LNCaP clone FGC (cell line): ENCODE measurements at places on chromosomes 4 and X.

DNA sequence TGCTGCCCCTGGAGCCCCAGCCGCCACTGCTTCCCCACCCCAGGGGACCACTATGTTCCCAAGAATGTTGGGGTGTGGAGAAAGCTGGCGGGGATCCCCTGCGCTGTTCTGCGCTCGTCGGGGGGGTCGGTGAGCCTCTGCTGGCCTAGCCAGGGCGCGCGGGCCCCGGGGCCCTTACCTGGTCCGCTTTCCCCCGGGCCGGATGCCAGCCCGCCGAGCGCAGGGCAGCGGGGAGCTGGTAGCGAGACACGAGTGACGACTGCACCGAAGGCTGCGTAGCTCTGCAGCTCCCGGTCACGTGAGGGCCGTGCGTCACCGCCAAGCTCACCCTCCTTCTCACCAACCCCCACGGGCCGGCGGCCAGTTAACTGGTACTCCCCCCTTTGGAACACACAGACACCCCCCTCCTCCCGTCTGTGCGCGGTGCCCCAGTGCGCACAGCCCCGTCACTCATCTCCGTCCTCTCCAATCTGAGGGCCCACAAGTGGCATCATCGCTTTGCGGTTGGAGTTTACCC is at the start of gene BEX1:
Gene BEX1, minus strand, starts transcription at position 254 of the 517 bp plus-strand sequence. CDS start 897 bp downstream, outside the sequence.
- no peak for DNase-seq

GRCh38 chr4:10056334-10057022 is 35.2 kb upstream of the SLC2A9 start:
- DNase-seq = no peak

GRCh38 chr4:189547559-189547958 is 393.1 kb upstream of the FRG1 start:
- DNase-seq = no peak

DNA sequence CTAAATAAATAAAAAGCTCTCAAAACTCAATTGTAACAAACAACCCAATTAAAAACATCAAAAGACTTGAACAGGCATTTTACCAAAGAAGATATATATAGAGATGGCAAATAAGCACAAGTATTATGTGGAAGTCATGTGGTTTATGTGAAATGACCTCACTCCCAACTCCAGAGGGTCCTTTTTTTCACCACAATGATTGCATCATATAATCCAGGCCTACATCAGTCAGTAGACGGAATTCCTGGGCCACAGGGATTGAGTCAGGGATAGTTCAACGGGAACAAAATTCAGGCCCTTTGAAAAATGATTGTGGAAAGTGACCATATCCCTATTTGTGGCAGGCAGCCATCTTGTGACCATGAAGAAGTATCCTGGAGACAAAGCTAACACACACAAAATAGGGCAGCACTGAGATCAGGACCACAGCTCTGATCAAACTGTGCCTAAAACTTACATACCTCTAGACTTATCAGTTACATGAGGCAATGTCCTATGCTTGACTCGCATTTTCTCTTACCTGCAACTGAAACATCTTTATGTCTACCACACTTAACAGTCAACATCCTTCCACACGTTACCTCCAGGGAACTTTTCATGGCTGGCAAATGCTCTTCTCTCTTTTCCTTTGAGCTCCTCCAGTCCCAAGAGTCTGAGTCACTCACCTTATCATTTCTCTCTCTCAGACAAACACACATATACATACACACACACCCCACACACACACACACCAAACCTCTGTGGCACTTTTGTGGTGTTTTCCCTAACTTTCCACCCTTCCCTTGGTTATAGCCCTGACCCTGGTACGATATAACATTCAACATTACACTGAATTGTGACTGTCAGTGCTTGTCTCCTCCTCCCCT is 113.5 kb downstream of the PHF8 start:
- no peak for DNase-seq

GRCh38 chrX:112233164-112233563 is 150.6 kb upstream of the TRPC5 start:
- DNase-seq = no peak

DNA sequence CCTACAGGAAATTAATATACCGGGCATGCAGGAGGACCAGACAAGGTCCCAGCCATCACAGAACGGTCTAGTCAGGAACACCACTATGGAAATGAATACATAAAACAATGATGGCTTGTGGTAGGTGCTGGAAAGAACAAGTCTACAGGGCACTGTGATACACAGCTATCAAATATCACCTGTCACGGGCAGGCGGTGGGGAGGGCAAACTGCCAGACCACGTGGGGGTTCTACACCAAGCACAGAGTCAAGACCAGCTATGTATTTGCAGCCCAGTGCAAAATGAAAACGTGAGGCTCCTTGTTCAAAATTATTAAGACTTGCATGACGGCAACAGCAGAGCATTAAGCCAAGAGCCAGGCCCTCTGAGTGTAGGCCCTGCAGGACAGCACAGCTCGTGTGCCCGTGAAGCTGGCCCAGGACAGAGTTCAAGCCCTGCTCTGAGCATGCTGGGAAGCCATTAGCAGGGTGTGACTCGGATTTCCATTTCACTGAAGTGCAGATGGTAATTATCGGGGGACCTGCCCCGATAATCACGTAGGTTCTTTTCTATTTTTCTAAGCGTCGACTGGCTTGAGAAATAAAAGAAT is 83.6 kb downstream of the JAKMIP1 start:
- DNase-seq = no peak

DNA sequence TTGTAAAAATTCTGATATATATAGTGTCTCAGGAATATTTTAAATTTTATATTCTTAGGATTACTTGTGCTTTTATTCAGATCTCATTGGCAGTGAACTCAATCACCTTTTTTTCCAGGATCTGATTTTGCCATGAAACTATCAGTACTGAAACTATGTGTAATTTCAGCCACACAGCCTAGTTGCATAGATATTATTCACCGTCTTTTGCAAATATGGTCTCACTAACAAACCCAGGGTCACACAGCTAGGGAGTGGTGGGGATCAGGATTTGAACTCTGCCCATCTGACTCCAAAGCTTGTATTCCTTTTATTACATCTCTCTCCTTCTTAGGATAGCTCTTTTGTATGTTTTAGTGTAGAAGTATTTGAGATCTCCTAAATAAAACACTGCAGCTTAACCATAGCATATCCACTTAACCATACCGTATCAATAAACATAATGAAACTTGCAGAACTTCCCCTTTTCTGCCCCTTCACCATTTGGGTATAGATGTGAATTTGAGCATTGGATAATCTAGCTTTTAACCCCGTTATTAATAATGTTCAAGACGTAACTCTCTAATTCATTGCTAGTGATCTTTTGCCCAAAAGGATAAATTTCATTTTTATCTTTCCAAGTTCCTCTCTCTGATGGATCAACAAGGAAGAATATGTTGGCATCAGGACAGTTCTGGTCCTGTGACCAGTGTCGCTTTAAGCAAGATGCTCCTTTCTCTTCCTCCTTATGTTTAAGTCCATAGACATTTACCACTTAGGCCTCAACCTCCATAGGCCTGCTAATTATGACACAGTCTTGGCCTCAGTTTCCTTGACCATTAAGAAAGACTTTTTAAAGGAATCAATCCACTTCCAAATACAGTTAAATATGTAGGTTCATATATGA is 74.6 kb downstream of the RAPGEF2 start:
- no peak for DNase-seq

- no peak for DNase-seq
Measured at GRCh38 chrX:103614999-103615398, 7.2 kb downstream of the TCEAL3 start.

GRCh38 chr4:174540175-174540574 is 17.9 kb upstream of the HPGD start:
- no peak for DNase-seq

DNA sequence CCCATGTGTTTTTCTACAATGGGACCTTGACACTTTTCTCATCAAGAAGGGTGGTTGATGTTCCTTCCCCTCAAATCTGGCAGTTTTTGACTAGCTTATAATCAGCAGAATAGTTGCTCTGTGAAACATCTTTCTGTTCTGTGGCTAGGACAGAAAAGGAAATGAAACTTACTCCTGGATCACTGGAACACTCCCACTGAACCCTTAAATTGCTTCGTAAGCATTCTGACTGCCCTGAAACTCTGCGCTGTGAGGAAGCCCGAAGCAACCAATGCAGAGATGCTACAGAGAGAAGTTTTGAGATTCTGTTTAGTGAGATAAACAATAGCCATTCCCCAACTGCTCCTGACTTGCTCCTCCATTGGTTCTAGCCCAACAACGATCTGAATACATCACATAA is 602.2 kb downstream of the CENPC start:
- no peak for DNase-seq

- no peak for DNase-seq
Measured at GRCh38 chrX:52811065-52811625, at the start of gene XAGE5. Gene XAGE5, plus strand, starts transcription at chrX:52811287. Its CDS starts 1,280 bp downstream, at chrX:52812567.

DNA sequence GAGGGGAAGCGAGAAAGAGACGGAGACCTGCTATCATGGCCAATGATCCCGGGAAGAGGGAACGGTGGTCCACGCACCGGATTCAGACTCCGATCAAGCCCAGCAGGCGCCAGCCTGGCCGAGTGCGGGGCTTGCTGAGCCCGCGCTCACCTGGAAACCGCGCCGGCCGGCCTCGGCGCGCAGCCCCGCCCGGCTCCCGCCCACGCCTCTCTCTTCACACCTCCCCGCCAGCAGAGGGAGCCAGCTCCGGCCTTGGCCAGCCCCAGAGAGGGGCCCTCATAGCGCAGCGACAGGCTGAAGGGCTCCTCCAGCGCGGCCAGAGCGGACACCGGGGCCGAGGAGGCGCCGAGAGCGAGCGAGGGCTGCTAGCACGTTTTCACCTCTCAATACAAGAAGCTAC is 36.8 kb upstream of the SPANXN2 start:
- DNase-seq = no peak

DNA sequence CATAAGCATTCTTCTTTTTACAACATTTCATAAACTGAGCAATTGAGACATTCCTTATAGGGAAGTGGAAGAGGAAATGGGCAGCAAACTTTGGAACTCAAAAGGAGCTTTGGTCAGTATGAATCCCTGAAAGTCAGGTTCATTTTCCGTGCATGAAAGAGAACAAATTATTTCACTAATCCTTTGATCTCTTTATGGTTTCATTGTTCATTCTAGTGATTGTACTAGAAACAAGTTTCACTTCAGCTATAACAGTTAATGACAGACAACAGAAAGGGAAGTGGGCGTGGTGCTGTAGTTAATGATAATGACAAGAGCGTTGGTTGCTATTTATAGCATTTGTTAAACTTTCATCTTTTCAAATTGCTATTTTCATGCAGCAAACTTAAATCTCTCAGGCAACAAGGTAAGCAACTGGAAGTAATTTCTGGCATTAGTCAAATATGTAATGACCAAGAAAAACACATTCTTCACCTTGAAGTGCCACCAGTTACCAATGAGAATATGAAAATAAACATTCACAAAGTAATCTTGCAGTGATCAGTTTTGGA is 98.4 kb downstream of the AREG start:
- DNase-seq = no peak

- DNase-seq = no peak
Measured at GRCh38 chr4:1318046-1318375, 28.3 kb downstream of the MAEA start.

- no peak for DNase-seq
Measured at GRCh38 chrX:78330540-78330939, 3.1 kb upstream of the CYSLTR1 start.

DNA sequence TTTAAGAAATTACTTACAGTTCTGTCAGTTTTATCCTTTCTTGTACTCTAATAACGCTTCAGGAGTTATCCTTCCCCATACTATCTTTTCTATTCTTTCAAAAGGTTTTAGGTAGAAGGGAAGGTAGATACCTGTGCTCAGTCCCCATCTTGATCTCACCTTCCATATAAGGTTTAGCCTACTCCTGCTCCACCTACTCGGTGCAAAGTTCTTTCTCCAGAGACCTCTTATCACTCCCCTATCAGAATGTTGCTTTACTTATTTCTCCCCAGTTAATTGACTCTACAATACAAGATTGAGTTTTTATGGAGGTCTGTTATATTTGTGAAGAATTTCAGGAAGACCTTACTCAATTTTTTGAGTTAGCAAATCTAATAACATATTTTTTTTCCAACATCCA is 33.9 kb downstream of the SPRY1 start:
- no peak for DNase-seq

- DNase-seq = no peak
Measured at GRCh38 chrX:65266482-65266881, 268.1 kb downstream of the LAS1L start.

DNA sequence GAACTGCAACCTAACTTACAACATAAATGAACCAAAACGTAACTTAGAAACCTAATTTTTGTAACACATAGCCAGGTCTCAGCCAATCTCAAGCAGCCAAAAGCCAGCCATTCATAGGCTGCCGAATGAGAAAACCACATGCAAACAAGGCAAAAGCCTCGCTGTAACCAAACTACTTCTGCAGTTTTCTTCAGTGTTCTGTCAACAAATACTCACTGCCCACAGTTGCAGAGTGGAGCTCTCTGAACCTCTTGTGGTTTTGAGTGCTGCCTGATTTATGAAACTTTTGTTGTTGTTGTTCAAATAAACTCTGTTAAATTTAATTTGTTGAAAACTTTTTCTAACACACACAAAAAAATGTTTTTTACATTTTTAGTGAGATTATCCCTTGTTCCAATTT is 251.2 kb downstream of the PAPSS1 start:
- DNase-seq = no peak

- no peak for DNase-seq
Measured at GRCh38 chr4:140095694-140096482, 58.1 kb downstream of the MAML3 start.

DNA sequence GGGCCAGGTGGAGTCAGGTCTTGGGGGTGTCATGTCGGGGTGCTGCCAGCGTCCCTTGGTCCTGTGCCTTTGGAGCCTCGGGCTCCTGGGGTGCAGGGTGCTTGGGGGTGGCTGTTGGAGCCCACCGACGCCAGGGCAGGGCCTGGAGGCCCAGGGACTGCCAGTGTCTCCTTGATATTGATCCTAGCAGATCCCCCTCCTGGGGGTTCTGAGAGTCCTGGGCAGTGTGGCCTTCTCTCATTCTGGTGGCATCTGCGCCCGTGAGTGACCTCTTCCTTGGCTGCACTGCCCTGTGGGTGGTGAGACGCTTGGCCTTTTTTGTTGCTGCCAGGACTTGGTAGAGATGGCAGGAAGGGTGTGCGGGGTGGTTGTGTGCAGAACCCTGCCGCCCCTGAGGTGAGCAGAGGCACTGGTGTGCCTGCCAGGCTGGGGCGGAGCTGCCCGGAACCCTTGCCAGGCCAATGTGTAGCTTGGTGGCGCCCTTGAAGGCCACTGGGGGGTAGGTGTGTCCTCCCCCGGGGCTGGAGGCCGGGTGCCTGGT is 7.0 kb downstream of the NAT8L start:
- no peak for DNase-seq

GRCh38 chr4:160213366-160213765 is 1110.5 kb downstream of the RAPGEF2 start:
- DNase-seq = no peak
